Stimulated activated CD4-positive, alpha-beta T cell treated with anti-CD3 and anti-CD28 coated beads, Interleukin-1b, Interleukin-23, amount 100 ng/mL, for 4 hours (primary cell): ENCODE measurements at places on chromosomes 12 and 14.

DNA sequence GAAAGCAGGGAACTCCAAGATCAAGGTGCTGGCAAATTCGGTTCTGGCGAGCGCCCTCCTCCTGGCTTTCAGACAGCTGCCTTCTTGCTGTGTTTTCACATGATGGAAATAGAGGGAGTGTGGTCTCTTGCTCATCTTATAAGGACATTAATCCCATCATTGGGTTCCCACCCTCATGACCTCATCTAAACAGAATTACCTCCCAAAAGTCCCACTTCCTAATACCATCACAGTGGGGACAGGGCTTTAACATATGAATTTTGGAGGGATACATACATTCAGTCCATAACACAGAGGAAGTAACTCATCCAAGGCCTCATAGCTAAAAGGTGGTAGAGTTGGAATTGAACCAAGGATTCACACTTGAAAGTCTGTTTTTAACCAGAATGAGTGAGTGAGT is 28.6 kb downstream of the DYRK2 start:
- DNase-seq: no peak

GRCh38 chr12:39935275-39935674 is 170.6 kb downstream of the SLC2A13 start:
- DNase-seq: no peak

DNA sequence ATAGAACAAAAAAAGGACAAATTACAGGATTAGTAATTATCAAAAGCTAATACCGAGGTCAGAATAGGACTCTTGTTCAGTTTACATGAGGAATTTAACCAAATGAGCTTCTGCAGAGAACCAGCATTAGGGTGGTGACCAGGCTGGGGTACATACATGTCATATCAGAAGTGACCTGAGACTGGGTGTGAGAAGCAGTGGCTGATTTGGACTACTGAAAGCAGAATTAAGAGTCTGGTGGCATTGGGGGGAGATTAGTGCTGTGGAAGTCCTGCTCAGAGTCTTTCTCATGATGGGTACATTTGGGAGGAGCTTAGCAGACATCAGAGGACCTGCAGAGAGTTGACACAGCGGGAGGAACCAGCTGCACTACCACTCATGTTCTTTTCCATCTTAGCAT is 21.7 kb downstream of the TRAF3 start:
- no peak for DNase-seq

DNA sequence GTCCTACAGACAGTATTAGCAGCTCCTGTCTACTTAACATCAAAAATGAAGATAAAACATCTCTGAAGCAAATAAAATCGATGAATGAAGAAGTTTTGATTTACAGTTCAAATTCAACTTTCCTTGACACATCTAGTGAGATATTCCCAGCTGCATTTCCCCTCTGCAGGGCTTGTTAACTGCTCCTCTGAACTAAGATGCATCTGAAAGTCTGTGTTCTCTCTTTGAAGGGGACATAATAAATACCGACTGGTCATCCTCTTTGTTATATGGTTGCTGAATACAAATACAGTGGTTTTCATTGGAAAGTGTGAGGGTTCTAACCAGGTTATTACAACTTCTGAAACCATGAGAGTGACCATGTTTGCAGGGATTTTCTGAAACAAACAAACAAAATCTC is 266.4 kb upstream of the SLC16A7 start:
- no peak for DNase-seq

- no peak for DNase-seq
Measured at GRCh38 chr14:46259536-46259935, 392.0 kb downstream of the RPL10L start.

- DNase-seq: no peak
Measured at GRCh38 chr14:22375321-22375930, 213.6 kb downstream of the DAD1 start.

DNA sequence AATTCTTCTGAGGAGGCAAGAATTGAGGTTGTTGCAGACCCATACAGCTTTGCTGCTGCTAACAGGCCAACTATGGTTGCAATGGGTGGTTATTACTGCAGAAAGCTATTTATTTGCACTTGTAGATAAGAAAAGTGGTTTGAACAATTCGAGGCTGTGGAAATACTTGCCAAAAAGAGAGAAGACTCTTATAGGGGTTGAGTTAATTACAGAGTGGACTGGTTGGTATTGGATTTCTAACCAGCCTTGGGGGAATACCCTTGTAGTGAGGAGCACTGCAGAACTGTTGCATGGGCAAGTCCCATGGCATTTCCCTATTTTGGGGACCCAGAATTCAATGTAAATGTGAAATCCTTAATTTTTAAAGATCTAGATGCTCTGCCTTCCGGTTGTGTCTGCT is 120.5 kb downstream of the KCNMB4 start:
- no peak for DNase-seq

DNA sequence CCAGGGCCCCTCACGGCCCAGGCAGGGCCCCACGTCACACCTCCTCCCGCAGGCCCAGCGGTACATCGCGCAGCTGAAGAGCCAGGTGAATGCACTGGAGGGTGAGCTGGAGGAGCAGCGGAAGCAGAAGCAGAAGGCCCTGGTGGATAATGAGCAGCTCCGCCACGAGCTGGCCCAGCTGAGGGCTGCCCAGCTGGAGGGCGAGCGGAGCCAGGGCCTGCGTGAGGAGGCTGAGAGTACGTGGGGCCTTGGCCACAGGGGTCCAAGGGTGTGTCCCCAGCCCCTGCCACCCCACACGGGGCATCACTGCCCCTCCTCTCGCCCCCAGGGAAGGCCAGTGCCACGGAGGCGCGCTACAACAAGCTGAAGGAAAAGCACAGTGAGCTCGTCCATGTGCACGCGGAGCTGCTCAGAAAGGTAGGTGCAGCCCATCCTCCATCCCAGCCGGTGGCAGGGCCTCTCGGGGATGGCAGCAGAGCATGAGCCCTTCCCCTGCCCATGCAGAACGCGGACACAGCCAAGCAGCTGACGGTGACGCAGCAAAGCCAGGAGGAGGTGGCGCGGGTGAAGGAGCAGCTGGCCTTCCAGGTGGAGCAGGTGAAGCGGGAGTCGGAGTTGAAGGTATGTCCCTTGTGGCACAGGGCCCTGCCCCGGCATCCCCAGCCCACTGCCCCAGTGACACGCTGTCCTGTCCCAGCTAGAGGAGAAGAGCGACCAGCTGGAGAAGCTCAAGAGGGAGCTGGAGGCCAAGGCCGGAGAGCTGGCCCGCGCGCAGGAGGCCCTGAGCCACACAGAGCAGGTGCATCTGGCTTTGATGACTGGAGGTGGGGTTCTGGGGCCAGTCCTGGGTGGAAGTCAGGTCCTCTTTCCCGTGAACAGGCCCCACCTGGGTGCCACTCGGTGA is 20.9 kb downstream of the HIP1R start:
- DNase-seq: no peak

DNA sequence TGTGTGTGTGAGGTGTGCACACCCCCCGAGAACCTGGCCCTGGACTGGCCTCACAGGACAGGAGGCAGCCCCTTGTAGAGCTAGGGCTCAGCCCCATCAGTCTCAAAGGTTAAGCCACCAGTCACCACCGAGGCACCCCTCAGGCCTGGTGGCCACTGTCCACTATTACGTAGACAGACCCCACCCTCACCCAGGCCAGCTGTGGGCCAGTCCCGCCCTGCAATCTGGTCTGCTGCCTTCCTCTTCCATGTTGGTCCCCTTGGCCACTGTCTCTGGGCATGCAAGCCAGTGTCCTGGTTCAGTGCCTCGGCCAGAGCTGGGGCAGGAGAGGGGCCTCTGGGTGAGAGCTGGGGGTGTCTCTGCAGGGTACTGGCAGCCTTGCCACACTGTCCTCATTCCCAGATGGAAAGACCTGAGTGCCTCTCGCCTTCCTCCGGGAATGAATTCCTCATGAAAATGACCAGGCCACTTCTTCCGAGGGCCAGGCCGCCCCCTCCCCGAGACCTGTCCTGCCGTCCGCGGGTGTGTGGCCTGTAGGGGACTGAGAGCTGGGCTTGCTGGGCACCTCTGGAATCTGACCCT is 897 bp upstream of the TEX22 start:
- no peak for DNase-seq

GRCh38 chr14:25006961-25007795 is 42.8 kb downstream of the STXBP6 start:
- DNase-seq: no peak

DNA sequence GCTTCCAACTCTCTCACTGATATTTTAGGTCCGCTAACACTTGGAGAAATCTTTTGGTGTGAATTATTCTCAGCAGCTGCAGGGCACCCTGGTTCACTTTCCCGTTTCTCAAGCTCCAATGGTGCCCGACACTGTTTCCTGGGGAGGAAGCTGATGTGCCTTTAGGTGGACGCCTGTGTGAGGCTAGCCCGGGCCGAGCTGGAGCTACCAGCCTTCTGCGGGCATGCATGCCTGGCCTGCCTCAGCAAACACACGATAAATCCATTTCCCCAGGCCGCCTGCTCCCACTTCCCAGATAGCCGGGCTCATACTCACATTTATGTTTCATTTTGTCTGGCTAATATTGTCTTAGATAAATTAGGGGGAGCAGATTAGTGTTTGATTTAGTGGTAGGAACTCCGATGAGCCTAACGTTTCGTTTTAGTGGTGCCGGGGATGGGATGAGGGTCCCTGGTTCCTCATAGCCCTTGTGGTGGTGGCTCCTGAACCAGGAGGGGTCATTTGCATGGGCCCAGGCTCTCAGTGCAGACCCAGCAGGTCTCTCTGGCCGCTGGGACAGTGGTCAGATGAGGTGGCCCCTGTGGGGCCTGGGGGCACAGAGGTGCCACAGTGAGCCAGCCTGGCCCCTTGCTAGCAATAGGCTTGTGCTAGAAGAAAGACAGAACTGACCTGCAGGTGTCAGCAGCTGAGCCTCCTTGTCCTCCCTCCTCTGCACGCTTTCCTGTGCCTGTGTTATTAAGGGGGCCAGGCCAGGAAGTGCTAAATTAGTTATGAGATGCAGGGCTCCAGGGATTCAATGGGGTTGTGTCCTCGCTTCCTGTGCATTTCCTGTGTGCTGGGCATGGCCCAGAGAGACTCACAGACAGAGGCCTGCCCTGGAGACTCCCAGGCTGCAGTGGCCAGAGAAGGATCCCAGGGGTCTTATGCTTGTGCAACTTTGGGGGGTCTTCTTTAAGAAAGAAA is 88.3 kb downstream of the KIF26A start:
- DNase-seq: no peak

GRCh38 chr12:120725151-120725658 is 421 bp upstream of the ACADS start:
- DNase-seq: no peak

- DNase-seq: no peak
Measured at GRCh38 chr14:58946431-58946830, 242.0 kb upstream of the DAAM1 start.

DNA sequence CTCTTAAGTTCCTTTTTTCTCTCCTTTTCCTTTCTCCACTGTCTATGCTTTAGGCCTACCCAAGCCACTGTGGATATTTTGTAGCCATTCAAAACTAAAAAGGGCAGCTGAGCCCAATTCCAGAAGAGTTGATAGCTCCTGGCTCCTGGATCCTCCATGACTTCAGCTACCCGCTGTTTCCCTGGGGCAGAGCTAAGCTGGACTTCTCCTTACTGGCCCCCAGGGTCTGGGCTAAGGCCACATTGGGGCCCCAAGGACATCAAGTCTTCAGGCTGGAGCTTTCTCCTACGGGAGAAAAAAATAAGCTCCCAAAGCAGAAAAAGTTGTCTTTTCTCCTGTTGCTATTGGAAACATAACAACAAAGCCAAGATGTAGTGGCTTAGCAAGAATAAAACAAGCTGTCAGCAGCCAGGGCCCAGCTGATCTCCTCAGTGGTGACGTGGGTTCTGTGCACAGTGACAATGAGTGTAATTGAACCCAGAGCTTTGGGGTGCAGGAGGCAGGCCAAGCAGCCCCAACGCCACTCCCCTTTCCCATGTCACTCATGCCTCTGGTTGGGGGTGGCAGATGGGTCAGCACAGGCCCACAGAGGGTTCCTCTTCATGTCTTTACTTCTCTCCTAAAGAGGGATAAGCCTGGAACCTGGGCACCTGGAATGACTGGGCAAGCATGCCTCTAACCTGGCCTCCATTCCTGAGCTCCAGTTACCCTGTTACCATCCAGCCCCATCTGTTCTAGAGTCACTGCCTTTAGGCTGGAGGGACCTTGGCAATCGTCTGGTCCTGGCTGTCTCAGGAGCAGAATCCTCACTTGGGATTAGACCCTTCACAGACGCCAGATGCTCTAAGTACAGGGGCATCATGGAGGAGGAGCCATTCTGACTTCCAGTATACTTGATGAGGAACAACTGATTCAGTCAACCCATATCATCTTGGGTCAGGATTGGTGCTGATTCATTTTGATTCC is 171.2 kb downstream of the ZFP36L1 start:
- no peak for DNase-seq

GRCh38 chr12:127463237-127463636 is 803.7 kb upstream of the TMEM132C start:
- no peak for DNase-seq

- DNase-seq: no peak
Measured at GRCh38 chr14:74008843-74009499, 10.1 kb downstream of the ENTPD5 start.

DNA sequence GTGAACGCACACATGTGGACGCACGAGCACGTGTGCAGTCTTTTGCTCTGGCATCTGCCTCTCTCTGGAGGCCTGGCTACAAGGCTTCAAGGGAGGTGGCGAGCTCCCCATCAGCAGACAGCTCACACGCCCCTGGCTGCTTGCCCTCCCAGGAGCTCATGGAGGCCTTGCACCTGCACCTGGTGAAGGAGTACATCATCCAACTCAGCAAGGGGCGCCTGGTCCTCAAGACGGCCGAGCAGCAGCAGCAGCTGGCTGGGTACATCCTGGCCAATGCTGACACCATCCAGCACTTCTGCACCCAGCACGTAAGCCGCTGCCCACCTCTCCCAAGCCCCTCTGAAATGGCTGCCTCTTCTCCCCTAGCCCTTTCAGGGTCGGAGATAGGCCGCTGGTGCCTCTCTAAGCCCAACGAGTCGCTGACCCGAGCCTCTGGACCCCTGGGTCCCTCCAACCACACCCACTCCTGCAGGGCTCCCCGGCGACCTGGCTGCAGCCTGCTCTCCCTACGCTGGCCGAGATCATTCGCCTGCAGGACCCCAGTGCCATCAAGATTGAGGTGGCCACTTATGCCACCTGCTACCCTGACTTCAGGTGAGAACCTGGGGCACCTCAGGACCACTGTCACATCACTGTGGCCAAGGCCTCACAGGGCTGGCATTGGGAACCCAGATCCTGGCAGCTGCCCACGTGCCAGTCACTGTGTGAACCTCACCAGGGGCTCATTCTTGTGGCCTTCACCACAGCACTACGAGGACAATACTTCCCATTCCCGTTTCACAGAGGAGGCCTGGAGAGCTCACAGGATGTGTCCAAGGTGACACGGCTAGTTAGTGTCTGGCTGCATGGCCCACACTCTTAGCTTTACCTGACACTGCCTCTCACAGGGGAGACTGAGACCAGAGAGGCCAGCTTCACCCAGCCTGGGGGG is 10.2 kb downstream of the TNFAIP2 start:
- DNase-seq: no peak
